ENCODE measurements at places on chromosomes 5 and 9.
A peak's percentile ranks its signal among the peaks of the same experiment; 100 is the strongest.

GRCh38 chr5:94240993-94241651, 377.3 kb downstream of the KIAA0825 start:
- no peak for DNase-seq

- no peak for DNase-seq
Measured at GRCh38 chr5:68159224-68159951, 56.2 kb upstream of the PIK3R1 start.

- no peak for DNase-seq
Measured at GRCh38 chr5:76389513-76390154, 13.5 kb upstream of the IQGAP2 start.

GRCh38 chr5:73901043-73901442, 275.0 kb downstream of the ARHGEF28 start:
- no peak for DNase-seq

DNA sequence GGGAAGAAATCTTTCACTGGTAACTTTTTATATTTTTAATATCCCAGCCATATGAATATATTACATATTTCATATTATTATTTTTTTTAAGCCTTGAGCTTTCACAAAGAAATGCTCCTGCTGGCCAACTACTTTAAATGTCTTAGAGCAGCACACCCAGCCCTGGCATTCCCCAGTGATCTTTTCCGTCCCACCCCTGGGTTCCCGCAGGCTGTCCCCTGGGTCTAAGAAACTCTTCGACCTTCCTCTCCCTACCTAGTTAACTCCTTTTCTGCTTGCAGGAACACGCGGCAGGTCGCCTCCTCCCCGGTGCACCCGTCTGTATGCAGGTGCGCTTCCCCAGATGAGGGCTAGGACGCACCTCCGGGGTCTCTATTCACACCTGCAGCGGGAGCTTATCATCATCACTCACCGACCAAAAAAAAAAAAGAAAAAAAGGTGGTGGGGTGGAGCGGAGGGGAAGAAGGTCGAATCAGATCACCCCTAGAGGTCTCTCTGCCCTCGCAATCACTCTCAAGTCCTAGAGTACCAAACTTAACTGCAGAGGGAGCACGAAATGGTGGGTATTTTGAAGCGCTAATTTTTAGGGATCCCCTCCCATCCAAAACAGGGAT, 696 bp downstream of the ZFP62 start:
- no peak for DNase-seq

DNA sequence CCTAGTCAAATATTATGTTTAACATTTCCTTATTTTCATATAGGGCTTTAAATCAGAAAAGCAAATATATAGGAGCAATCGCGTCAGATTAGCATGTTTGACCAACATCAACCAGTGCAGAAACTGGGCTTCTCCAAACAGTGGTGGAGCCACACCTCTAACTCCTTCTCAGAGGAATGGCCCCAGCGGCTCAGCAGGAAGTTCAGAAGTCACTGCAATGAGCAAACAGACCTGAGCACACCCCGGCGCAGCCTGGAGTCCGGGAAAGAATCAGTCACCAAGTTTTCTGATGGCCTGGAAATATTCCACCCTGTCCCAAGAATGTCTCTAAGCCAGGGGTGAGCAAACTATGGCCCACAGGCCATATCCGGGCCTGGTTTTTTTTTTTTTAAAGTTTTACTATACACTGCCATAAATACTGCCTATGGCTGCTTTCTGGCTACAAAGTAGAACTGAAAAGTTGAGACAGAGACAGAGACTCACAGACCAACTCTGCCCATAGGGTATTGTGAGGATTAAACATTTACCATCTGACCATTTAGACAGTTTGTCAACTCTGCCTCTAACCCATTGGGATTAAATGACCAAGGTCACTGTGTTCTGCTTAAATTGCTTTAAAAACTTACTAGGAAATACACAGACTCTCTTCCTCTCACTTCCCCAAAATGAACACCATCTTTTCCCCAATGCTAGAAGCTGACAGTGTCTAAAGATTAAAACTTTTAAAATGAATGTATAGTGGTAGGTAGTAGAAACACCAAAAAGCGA, 5.4 kb downstream of the GOLM1 start:
- peak; percentile 34 for DNase-seq

DNA sequence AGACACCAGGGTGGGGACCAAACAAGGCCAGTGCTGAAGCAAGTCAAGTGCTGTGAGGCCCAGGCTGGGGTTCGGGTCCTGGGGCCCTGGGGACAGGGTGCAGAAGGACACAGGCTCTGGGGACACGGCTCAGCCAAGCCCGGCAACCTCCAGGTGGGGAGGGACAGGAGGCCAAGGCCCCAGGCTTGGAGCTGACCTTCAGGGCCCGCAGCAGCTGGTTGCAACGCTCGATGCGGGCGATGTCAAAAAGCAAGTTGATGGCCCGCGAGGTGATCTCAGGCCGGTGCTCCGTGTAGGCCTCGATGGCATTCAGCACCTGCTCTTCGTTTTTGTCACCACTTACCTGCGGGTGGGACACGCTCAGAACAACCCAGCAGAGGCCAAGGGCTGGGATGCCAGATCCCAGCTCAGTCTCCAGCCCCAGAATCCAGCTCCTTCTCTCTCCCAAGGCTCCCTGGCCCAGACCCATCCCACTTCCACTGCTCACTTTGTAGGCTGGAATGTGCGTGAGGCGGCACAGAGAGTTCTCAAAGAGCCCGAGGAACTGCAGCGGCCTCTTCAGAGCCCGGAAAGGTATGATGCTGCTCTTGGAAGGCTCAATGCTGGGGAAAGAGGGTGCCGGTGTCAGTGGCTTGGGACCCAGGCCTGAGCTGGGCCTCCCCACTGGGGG, 20.7 kb downstream of the ZER1 start:
- no peak for DNase-seq

GRCh38 chr9:6818292-6818922, 60.6 kb downstream of the KDM4C start:
- no peak for DNase-seq

DNA sequence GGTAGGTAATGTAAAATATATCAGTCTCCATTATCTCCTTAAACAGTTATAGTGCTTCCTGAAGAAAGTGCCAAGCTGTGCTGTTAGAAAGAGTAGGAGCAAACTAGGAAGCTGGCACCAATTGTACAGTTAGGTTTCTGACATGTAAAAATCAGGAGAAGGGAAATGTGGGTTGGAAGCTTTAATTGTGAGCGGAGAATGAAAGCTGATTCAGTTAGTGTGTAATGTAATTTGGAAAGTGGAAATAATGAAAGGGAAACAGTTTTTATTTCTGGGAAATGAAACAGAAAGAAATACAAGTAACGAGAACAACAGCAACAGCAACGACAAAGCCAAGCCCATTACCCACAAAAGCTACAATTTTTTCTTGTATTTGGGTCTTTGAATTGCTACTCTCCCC, 48.8 kb upstream of the JAK2 start:
- no peak for DNase-seq

- DNase-seq = no peak
Measured at GRCh38 chr9:134770972-134771971, 109.3 kb upstream of the FCN2 start.

- DNase-seq = no peak
Measured at GRCh38 chr9:17135295-17136160, 688 bp downstream of the CNTLN start.

- DNase-seq = no peak
Measured at GRCh38 chr9:121455527-121456239, 44.0 kb downstream of the GGTA1 start.

- DNase-seq = no peak
Measured at GRCh38 chr9:84845956-84846900, 176.7 kb downstream of the NTRK2 start.

GRCh38 chr5:139863361-139863760, 67.8 kb downstream of the PSD2 start:
- no peak for DNase-seq

GRCh38 chr5:55402199-55402598, 94.4 kb downstream of the MTREX start:
- DNase-seq = no peak

DNA sequence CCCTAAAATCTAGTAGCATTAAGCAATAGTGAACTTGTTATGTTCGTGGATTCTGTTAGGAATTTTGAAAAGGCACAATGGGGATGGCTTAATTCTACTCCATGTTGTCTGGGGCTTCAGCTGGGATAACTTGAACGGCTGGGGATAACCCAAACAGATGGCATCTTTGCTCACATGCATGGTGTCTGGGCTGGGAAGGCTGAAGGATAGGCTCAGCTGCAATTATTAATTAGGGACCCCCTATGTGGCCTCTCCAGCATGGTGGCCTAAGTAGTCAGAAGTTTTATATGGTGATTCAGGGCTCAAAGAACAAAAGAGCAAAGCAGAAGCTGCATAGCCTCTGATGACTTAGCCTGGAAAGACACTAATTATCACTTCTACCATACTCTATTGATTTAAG, 551.1 kb downstream of the PSAT1 start:
- no peak for DNase-seq

Measured in spinal cord (tissue), 10 donors.